ENCODE measurements at places on chromosomes 6 and 20. TPM values are rescaled to one million over a fixed set of nuclear protein-coding genes. Genes with fewer than 3 reads are reported as not detected.

DNA sequence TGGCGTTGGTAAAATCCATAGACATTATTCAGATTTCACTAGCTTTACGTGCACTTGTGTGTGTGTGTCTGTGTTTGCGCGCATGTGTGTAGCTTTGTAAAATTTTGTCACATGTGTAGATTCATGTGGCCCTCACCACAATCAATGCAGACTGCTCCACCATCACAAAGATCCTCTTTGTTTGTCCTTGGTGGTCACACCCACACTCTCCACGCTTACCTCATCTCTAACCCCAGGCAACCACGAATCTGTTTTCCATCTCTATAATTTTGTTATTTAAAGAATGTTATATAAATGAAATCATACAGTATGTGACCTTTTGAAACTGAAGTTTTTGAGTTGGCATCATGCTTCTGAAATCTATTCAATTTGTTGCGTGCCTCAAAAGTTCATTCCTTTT is 58.5 kb downstream of the GRM1 start:
- H3K27ac ChIP-seq = no peak overlapping the region
- H3K27me3 ChIP-seq = no peaks in the 10 kb centered on the region
- no peaks in the 10 kb centered on the region for H3K36me3 ChIP-seq
- no peak for DNase-seq
- H3K4me3 ChIP-seq = no peak overlapping the region
- H3K4me1 ChIP-seq = no peaks in the 10 kb centered on the region

DNA sequence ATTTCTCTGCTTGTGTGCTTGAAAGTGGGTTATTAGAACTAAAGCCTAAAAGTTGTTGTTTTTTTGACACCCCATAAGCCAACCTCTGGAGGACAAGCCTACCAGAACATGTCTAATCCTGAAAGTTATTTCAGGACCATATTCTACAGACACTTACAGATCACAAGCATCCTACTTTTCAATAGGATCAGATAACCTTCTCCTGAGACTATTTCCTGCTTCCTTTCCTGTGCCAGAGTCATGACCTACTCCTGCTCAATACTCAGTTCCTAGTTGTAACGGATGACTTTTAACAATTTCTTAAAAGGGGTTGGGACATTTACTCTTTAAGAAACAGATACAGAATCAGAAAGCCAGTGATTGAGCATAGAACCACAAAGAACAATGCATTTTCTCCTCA is 5.3 kb upstream of the FILIP1 start:
- no peaks in the 10 kb centered on the region for H3K4me1 ChIP-seq
- no peak overlapping the region for H3K4me3 ChIP-seq
- no peak overlapping the region for H3K27ac ChIP-seq
- DNase-seq = no peak

DNA sequence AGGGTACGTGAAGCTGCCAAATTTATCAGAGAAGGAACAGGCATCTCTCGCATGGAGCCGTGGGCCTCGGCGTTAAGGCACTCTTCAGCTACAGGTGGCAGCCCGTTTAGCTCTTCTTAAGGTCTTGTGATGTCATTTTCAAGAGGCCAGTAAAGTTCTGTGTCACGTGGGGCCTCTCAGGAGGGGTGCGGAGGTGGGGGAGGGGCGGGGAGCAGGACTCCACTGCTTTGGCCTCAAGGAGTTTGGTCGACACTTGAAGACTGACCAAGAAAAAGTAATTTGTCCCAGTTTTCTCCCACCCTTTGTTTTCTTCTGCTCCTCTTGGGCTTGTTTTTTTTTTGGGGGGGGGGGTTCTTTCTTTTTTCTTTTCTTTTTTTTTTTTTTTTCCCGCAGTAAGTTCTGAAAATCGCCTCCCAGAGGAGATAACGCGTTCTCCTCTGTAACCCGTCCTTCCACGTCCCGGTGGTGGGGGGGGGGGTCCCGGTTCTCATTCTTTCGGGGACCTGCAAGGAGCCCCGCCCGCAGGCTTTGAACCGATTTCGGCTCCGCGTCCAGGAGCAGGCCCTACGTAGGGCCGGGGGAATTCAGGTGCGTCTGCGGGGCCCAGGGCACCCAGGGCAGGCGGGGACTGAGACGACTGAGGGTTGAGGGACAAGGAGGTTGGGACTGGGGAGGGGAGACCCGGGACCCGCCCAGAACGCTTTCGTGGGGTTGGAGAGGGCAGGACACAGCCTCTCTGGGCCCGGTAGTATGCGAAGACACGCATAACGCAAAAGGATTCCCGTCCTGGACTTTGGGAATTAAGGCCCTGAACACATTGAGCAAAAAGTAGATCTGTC is 26.0 kb downstream of the GPX6 start:
- no peaks in the 10 kb centered on the region for H3K4me1 ChIP-seq
- H3K27ac ChIP-seq = no peak overlapping the region
- H3K36me3 ChIP-seq = no peaks in the 10 kb centered on the region
- no peaks in the 10 kb centered on the region for H3K27me3 ChIP-seq
- no peak for DNase-seq

DNA sequence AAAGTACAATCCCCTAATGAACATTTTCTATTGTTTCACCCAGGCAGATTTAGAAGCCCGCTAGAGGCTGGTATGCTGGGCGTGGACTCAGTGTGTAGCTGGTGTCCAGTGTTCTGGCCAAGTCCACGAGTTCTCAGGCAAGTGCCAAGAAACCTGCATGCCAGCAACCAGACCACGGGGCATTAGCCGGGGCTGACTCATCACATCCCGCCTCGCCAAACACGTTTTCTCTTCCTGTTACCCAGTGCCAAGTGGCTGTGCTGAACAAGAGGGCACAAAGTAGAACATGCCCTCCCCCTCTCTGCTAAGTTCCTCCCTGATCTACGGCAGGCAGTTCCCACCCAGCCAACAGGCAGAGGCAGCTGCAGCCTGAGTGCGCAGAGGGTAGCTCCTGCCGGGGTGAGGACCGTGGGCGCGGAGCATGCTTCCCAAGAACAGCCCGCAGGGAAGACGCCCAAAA is 29.6 kb downstream of the RAMACL start:
- peak; percentile 87 for DNase-seq
- H3K27me3 ChIP-seq = no peaks in the 10 kb centered on the region
- H3K4me1 ChIP-seq = no peaks in the 10 kb centered on the region
- H3K27ac ChIP-seq = peak overlapping the region; percentile 87
- no peak overlapping the region for H3K4me3 ChIP-seq

Gene CDH22
- total RNA-seq = 0.67 TPM

Gene NANP
- total RNA-seq = 4.1 TPM

Gene C4B
- 150 TPM for total RNA-seq

Measured in right atrium auricular region (tissue), 2 donors.